H9 (cell line): ENCODE measurements at places on chromosomes 12 and 14. TPM values are rescaled to one million over a fixed set of nuclear protein-coding genes. Genes with fewer than 3 reads are reported as not detected.

The FMNL3 gene
- 20.5 and 22.8 TPM in 2 replicates for total RNA-seq

The OAS2 gene
- total RNA-seq: not detected in 2 replicates

The BAZ1A gene
- total RNA-seq: 17.8 and 19.2 TPM in 2 replicates

The SLC6A15 gene
- 12.9 and 16.7 TPM in 2 replicates for total RNA-seq

The R3HDM2 gene
- 43.9 and 45.4 TPM in 2 replicates for total RNA-seq

The MYH7 gene
- total RNA-seq: not detected in 2 replicates

The TOMM20L gene
- total RNA-seq: not detected in 2 replicates

The SLC6A12 gene
- 0.17 and 0.20 TPM in 2 replicates for total RNA-seq

DNA sequence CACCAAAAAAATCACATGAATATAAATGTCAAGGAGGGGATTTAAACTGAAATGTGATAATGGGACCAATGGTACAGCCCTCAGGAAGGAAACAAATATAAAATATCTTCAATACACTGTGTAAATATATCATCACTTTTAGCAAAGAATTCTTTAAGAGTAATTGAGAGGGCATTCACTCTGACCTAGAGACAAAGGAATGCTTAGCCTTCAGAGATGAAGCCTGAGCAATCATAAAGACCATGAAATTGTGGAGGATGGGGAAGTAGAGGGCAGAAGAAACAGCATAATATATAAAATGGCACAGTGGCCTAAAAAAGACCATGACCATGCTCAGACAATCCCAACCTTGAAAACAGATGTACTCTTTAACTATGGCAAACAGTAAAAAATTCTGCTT is 20.4 kb downstream of the YAF2 start:
- DNase-seq: no peak
- H3K4me3 ChIP-seq: no peak overlapping the region
- H3K4me1 ChIP-seq: no peaks in the 10 kb centered on the region
- H3K27ac ChIP-seq: no peak overlapping the region
- H3K27me3 ChIP-seq: no peaks in the 10 kb centered on the region
- no peaks in the 10 kb centered on the region for H3K36me3 ChIP-seq

DNA sequence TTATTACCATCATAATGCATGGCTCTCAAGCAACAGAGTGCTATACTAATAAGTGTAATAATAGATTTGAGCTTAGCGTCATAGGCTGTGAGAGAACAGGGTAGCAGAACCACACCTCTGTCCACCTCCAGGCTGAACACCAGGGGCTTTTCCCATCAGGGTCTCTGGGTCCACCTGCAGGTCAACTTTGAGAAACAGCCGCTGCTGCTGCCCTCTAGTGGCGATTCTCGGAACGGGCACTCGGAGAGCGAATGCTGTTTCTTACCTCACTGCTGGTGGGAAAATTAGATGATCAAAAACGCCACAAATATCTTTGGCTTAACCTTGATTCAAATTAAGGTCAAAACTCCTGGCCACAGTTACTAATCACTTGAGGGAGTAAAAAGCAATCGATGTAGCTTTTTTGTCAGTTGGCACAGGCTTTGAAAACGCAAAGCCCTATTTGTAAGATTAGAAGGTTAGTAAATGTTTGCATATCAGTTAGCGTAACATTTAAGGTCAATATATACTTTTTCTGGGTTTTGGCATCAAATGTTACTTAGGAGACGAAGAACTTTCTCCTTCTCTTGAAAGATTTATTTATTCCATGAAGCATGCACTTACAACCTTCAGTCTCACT is 127.9 kb upstream of the TMEM132D start:
- no peaks in the 10 kb centered on the region for H3K4me1 ChIP-seq
- H3K36me3 ChIP-seq: no peaks in the 10 kb centered on the region
- no peak overlapping the region for H3K27ac ChIP-seq
- H3K4me3 ChIP-seq: no peak overlapping the region

DNA sequence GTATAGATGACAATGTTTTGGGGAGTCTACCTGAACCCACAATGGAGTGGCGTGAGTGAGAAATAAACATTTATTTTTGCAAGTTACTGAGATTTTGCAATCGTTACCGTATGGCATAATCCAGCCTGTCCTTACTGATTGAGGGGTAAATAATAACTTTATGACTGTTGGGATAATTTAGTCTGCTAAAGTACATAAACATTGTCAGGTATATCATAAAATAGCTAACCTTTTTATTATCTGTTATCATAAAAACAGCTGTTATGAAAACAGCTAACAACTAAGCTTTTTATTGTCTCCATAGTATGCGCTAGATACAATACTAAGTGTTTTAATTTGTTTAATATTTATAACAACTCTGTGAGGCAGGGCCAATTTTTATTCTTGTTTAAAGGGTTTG is 10.3 kb downstream of the ACSS3 start:
- H3K4me1 ChIP-seq: peaks cover 2% of the 10 kb centered on the region; the same call in 1 of the 2 replicates
- no peak overlapping the region for H3K27ac ChIP-seq
- DNase-seq: no peak
- H3K27me3 ChIP-seq: no peaks in the 10 kb centered on the region
- H3K36me3 ChIP-seq: no peaks in the 10 kb centered on the region

GRCh38 chr12:2337031-2338010 is 284.5 kb downstream of the CACNA1C start:
- H3K36me3 ChIP-seq: no peaks in the 10 kb centered on the region
- no peak overlapping the region for H3K27ac ChIP-seq
- H3K4me3 ChIP-seq: no peak overlapping the region
- H3K27me3 ChIP-seq: no peaks in the 10 kb centered on the region
- no peak for DNase-seq

GRCh38 chr12:112347581-112347982 is 34.6 kb downstream of the HECTD4 start:
- H3K27ac ChIP-seq: no peak overlapping the region
- peaks cover 13% of the 10 kb centered on the region; the same call in 1 of the 2 replicates for H3K4me1 ChIP-seq
- no peaks in the 10 kb centered on the region for H3K36me3 ChIP-seq
- no peak for DNase-seq
- H3K4me3 ChIP-seq: no peak overlapping the region

DNA sequence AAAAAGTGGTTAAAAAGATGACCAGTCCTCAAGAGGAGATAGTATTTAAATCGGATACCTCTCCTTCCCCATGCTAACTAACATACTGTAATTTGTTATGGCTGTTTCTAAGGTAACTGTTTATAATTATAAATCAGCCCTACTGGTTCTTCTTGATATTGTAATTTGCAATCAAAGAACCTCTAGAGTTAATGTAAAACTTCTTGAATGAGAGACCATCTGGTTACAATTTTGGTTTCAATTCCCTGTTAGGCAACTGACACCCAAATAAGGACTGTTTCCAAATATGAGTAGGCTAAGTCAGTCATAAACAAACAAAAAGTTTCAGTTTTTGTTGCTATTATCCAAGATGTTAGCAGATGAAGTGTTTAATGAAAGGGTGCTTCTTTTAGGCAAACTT is 120.2 kb upstream of the DNM1L start:
- H3K36me3 ChIP-seq: peaks cover 17% of the 10 kb centered on the region
- H3K27me3 ChIP-seq: no peaks in the 10 kb centered on the region
- no peak for DNase-seq
- no peak overlapping the region for H3K4me3 ChIP-seq

GRCh38 chr14:78512021-78512420 is 341.8 kb downstream of the NRXN3 start:
- no peaks in the 10 kb centered on the region for H3K36me3 ChIP-seq
- H3K4me1 ChIP-seq: no peaks in the 10 kb centered on the region
- DNase-seq: no peak

GRCh38 chr14:94008234-94008633 is 11.1 kb downstream of the CCDC197 start:
- H3K27ac ChIP-seq: no peak overlapping the region
- no peak for DNase-seq
- H3K4me3 ChIP-seq: no peak overlapping the region
- no peaks in the 10 kb centered on the region for H3K36me3 ChIP-seq
- no peaks in the 10 kb centered on the region for H3K27me3 ChIP-seq

DNA sequence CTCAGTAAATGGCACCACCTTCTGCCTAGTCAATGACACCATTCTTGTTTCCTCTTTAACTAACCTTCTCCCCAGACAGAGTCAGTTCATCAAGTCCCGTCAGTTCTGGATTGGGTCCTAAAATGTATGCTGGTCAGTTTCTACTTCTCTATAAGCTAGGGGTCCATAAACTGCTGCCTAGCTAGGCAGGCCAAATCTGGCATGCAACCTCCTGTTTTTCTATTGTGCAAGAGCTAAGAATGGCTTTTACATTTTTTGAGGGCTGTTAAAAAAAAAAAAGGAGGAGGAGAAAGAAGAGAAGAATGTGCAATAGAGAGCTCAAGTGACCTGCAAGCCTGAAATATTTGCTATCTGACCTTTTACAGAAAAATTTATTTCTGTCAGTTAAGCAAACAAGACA is 6.4 kb upstream of the TMED10 start:
- no peaks in the 10 kb centered on the region for H3K4me1 ChIP-seq
- no peak overlapping the region for H3K4me3 ChIP-seq
- no peak overlapping the region for H3K27ac ChIP-seq
- DNase-seq: no peak
- H3K36me3 ChIP-seq: no peaks in the 10 kb centered on the region

GRCh38 chr14:51950007-51950406 is 39.3 kb upstream of the RTRAF start:
- H3K36me3 ChIP-seq: no peaks in the 10 kb centered on the region; the same call in 1 of the 2 replicates
- H3K4me1 ChIP-seq: no peaks in the 10 kb centered on the region
- H3K4me3 ChIP-seq: no peak overlapping the region
- no peak for DNase-seq
